ENCODE measurements at places on chromosomes 12 and 14.

DNA sequence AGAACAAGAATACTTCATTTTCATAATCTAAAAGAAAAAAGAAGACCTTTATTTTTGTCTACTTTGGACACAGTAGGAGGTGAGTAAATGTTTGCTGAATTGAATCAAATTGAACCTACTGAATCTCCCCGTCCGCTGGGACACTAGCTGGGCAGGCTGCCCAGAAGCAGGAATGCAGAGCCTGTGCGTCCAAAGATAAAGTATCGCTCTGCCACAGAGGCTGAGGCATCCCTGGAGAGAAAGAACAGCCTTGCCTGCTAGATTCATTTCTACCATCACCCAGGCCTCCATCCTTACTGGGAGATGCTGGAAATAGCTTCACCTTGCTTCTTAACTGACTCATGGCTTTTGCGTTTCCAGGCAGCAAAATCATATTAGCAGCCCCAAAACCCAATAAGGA, 64.1 kb upstream of the TSPAN11 start:
- no peak for DNase-seq

- no peak for DNase-seq
These were observed 1116.0 kb upstream of the TMEM132C start for GRCh38 chr12:127150956-127151355.

DNA sequence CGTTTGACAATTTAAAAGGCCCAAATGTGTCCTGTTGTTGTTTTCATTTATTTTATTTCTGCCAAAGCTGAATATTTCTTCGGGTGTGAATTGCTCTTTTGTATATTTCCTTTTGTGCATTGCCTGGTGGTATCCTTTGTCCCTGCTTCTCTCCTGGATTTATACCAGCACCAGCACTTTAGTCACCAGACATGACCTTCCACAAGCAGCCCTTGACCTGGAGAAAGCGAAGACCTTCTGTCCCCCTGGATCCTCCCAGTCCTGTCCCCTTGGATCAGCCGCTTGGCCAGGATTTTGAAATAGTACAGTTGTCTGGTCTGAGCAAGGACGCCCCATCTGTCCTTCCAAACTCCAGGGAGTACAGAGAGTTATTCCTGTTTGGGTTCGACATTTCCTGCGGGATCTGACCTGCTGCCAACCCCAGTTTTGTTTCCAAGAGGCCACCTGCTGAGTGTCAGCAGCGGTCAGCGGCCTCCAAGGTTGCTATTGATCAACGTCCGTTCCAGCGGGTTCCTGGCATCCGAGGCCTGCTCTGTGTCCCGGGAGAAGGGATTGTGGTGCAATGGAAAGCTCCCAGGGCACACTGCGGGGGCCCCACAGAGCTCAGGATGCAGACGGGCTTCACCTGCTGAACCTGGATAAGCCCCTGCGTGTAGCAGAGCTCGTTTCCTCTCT, 45.1 kb upstream of the CHGA start:
- no peak for DNase-seq

- DNase-seq, result no peak
These were observed 364.3 kb upstream of the DDHD1 start for GRCh38 chr14:53517270-53517960.

DNA sequence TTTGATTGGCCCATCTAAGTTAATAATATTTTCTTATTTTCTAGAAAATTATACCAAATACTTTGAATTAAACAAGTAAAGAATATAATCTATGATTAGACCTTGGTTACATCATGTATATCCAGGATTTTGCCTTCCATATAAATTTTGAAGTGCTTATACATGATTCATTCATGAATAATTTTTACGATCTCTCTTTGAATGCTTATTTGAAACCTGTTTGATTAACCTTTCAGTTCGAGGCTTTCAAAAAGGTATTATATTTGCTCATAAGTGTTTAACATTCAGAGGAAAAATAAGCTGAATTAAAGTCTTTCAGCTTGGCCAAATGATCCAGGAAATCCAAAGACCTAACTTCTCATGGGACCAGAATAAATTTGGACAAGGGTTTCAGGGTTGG, 495.2 kb upstream of the GARIN6 start:
- no peak for DNase-seq

DNA sequence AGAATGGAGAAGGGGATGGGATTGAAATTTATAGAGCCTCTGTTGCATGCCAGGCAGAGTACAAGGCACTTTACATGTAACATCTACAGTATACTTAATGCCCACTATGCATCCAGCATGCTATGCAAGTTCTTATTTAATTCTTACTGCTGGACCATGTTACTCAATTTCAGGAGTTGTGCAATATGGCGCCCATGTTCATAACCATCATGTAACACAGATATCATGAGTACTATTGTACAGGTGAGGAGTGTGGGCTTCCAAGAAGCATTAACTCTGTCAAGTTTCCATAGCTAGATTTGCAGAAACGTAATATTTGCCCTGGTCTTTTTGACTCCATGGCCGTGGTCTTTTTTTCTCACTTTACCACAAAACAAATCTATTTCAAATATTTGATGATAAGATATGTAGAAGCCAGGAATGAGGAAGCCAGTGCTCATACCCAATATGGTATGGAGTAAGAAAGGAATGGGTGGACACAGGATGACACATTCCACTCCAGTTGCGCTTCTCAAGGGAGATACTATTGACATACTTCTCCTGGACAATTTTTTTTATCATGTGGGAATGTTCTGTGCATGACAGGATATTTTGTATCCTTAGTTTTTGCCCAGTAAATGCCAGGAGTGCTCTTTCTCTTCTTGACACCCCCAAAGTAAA, 191.8 kb downstream of the C12orf75 start:
- no peak for DNase-seq

DNA sequence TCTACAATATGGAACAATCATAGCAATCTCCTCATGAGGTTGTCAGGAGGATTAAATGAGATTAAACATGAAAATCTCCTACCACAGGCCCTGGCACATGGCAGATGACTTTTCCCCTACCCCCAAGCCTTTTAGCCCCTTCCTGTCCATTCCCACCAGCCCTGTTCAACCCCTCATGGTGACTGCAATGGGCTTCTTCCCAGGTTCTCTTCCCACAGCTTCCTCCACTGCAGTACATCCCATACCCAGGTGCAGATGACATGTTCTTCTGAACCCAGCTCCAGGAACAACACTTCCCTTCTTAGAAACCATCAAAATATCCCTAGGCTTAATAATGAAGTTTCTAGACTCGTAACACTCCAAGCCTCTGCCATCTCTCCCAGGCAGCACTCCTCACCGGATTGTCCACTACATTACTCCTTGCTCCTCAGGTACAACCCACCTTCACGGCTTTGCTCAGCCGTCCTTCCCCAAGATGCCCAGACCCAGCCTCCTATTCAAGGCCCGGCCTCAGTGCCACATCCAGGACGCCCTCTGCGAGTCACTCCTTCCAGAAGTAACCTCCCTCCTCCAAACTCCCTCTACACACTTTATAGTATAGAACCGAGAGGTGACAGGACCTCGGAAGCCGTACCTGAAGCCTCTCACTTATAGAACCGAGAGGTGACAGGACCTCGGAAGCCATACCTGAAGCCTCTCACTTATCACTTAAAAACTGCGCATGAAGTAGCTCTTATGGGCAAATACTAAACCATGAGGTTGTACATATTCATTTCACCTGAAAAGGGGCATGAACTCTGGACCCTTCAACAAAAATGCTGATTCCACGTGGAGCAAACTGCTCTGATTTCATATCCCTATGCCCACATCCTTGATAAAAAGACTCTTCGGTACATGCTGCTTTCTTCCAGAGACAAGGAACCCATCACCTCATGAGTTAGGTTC, 1.5 kb downstream of the CRACR2A start:
- peak; percentile 77 for DNase-seq

DNA sequence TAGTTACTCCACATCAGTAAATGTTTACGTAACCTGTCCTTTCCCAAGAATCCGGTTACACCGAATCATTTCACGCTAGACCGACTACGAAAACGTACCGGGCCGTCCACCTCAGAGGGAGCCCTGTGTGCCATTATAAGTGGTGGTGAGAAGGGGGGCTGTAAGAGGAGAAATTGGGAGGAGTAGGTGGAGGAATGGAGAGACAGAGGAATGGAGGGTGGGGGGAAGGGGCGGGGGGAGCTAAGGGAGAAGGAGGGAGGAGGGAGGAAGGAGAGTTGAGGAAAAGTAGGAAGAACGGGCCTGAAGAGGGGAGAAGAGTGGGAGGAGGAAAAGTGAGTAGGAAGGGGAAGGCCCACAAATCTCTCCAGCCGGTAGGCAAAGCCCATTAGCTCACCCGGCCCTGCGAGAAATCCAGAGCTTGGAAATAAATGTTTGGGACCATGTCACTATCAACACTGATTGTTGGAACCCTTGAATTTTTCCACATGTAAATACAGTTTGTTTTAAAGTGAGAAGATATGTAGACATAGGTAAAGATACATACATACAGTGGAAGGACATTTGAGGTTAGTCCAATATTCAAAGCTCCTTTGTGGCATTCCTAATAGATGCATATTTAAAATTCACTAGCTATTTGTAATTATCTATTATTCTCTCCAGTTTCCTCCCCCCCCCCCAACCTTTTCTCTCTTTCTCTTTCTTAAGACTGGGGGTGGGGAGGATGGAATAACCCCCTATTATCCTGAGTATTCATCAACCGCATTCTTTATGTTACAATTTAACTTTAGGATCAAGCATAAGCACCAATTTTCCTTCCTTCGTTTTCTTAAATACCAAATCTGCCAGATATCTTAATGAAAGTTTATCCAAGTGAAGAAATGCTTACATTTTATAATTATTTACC, 2.1 kb upstream of the FOXG1 start:
- DNase-seq, result peak; percentile 96

- DNase-seq, result no peak
These were observed 35.8 kb downstream of the SPATA7 start for GRCh38 chr14:88421286-88421685.

GRCh38 chr14:72416081-72416849, 477.6 kb downstream of the DPF3 start:
- no peak for DNase-seq

DNA sequence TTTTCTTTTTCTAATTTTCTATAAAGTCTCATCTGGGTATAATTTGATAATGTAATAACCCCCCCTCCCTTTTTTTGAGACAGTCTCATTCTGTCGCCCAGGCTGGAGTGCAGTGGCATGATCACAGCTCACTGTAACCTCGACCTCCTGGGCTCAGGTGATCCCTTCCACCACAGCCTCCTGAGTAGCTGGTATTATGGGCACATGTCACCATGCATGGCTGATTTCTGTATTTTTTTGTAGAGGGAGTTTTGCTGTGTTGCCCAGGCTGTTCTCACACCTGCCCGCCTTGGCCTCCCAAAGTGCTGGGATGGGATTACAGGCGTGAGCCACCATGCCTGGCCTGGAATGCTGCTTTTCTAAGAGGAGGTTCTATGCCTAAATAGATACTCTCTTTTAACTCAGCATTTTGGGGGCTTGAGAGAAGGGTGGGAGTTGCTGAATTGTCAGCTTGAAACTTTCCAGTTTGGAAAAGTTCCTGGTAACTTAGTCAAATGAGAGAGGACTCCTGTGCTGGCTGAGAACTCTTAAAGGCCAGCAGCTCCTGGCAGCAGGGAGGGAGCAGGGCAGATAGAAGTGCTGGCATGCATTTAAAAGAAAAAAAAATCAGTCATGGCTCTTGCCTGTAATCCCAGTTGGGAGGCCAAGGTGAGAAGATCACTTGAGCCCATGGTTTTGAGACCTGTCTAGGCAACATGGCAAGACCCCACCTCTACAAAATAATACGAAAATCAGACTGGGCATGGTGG, 13.0 kb downstream of the NUDT4 start:
- DNase-seq, result no peak

DNA sequence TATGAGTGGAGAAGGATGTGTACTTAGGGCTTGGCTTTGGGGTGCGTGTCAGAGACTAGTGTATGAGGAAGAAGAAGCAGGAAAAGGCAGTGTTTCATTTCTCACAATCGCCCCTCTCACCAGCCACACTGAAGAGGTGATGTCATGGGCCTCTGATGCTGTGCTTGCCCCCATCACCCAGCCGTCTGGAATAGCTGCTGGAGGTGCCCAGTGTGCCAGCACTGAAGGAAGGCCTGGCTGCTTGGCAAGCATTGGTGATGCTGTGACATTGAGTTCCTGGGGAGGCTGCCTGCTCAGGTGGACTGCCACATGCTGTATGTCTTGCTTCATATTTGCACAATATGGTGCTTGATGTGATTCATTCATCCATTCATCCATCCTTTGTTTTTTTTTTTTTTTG, 56.2 kb downstream of the CRADD start:
- DNase-seq, result no peak

GRCh38 chr14:61527325-61528100, 167.8 kb upstream of the HIF1A start:
- DNase-seq, result no peak

- no peak for DNase-seq
These were observed 110.6 kb downstream of the BMP4 start for GRCh38 chr14:53845813-53846693.

GRCh38 chr12:79959484-79959883, 24.6 kb upstream of the PPP1R12A start:
- no peak for DNase-seq

DNA sequence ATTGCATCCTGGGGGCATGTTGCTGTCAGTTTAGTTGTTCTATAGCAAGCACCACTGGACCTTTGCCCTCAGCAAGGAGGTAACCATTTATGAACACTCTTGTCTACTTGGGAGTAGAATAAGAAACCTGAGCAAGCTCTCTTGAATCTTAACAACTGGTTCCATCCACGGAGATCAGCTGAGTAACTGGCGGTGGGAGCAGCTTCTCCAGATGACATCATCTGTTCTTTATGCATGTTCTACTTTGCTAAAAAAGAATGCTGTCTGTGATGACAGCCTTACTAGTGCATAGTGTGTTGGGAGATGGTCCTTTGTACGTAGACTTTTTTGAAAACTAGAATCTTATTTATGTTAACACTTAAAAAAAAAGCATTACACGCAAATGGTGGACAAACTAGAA, 17.7 kb downstream of the SLC4A8 start:
- DNase-seq, result no peak

DNA sequence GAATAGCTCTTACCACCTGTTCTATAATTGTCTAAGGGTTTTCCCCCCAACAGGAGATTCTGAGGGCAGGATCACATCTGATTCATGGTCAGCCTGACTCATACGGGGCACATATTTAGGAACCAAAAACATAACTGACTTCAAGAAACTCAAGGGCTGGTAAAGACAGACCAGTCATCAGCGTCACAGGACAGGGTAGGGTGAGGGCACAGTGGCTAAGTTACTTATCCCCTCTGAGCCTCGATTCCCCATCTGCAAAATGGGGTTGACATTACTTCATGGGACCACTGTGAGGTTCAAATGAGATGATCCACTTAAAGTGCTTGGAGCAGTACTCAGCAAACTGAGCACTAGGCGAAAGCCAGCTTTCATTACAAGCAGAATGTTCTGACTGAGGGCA, 606 bp downstream of the CINP start:
- peak; percentile 22 for DNase-seq

- no peak for DNase-seq
These were observed 252.4 kb upstream of the TBX3 start for GRCh38 chr12:114936148-114937079.
